ENCODE measurements at places on chromosomes 13 and 19.

GRCh38 chr19:23525276-23525852 lies 130.1 kb upstream of the ZNF91 start:
- no peak for DNase-seq

GRCh38 chr19:47381653-47382279 lies 32.7 kb downstream of the DHX34 start:
- DNase-seq = no peak

- no peak for DNase-seq
Observed at GRCh38 chr19:28405346-28405742, 807.6 kb downstream of the UQCRFS1 start.

- DNase-seq = no peak
Observed at GRCh38 chr19:16591803-16592556, 19.8 kb upstream of the SLC35E1 start.

DNA sequence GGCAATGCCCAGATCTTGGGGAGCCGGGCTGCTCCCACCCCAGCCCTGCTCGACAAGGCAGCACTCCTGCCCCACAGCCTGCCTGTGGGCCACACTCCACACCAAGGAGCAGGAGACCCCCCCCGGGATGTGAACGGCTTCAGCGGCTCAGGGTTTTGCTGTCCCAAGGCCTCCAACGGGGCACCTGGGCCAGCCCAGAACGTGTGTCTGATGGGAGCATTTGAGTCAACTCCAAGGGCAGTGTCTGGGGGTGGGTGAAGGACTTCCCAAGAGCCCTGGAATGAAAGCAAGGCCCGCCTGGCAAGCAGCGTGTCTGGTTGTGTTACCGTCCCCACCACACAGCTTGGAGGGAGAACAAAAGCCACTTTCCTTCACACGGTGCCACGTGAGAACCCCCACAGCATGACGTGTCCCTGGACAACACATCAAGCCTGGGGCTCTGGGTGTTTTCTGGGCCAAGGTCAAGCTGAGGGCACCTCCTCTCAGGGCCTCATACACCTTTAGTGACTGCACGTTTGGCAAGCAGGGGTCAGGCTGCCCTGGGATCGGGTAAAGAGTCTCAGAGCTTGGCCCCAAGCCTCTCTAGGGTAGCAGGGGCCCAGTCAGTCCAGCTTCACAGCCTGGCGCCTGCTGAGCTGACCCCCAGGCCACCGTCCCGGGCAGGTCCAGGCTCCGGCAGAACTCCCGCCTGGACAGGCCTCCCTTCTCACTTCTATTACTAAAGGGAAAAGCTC lies 6.0 kb downstream of the C13orf46 start:
- no peak for DNase-seq

DNA sequence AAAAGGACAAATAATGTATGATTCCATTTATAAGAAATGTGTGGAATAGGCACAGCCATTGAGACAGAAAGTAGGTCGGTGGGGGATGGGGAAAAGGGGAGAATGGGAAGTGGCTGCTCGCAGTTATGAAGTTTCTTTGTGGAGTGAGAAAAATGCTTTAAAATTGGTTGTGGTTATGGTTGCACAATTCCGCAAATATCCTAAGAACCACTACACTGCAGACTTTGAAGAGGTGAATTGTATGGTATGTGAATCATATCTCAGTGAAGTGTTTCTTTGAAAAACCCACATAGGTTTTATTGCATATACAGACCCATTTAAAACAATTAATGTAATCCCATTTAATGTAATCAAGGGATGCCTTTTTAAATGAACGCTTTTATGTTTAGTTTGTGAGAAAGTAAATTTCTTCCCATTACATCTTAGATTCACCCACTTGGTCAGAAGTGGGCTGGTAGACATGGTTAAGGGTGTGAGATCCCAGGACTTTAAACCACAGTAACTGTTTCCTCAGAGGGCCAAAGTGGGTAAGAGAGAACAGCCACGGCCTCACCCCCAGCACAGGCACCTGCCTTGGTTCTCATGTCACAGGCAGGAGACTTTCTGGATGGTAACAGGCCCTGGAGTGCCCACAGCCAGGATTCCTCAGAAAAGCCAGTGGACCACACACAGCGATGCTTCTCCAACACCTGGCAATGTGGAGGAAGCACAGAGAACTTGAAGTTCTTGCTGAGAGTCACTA lies 119.3 kb upstream of the GJB6 start:
- no peak for DNase-seq

DNA sequence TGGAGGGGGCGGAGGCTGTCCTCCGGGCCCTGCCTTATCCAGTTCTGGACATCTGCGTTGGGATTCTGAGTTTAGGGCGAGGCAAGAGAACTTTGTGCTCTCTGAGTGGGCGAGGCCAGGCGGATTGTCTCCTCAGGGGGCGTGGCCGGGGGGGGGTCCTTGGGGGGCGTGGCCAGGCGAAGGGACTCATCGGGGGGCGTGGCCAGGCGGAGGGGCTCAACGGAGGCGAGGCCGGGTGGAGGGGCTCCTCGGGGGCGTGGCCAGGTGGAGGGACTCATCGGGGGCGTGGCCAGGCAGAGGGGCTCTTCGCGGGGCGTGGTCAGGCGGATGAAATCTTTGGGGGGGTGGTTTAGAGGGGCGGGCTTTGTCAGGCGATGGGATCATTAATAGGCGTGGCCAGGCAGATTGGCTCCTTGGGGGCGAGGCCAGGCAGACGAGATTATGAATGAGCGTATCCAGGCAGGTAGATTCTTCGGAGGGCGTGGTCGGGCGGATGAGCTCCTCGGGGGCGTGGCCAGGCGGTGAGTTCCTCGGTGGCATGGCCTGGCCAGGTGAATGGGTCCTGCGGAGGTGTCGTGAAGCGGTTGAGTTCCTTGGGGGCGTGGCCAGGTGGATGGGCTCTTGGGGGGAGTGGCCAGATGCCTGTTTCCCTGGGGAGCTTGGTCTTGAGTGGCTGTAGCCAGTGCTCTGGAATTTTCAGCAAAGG lies 10.3 kb upstream of the CACNG7 start:
- no peak for DNase-seq

DNA sequence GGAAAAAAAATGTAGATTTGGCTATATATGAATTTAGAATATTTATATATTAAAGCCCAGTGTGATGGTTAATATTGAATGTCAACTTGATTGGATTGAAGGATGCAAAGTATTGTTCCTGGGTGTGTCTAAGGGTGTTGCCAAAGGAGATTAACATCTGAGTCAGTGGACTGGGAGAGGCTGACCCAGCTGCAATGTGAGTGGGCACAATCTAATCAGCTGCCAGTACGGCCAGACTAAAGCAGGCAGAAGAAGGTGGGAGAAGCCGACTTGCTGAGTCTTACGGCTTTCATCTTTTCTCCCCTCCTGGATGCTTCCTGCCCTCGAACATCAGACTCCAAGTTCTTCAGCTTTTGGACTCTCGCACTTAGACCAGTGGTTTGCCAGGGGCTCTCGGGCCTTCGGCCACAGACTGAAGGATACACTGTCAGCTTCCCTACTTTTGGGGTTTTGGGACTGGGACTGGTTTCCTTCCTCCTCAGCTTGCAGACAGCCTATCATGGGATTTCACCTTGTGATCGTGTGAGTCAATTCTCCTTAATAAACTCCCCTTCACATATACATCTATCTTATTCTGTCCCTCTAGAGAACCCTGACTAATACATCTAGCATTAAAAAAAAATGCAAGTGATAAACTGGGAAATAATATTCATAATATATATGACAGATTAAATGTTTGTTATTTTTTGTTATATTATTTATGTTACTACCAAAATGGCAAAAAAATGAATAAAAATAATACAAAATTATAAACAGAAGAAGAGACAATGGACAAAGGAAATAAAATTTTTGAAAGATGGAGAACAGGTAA lies 122.4 kb downstream of the DLEU7 start:
- DNase-seq = no peak

- DNase-seq = no peak
Observed at GRCh38 chr13:110726726-110727125, 13.2 kb downstream of the ING1 start.

- no peak for DNase-seq
Observed at GRCh38 chr13:91134803-91135184, 212.7 kb upstream of the MIR17HG start.

DNA sequence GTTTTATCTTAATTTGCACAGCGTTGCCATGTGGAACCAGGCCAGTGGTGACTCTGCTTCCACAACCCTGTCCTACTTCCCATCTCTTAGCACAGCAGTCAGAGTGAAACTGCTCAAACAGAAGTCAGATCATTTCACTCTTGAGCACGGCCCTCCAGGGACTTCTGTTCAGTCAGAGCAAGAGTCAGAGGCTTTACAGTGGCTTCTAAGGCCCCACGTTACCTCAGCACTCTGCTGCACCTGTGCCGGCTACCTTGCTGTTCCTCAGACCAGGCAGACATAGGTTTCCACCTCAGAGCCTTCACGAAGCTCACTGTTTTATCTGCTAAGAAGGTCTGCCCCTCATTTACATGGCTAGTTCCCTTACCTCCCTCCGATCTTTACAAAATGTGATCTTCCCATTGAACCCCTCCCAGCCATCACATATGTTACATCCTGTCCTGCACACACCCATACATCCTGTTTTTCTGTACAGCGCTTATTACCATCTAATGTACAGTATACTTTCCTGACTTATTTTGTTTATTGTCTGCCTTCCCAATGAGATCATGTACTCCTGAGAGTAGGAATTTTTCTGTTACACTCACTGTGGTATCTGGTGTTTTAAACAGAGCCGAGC lies 41.6 kb downstream of the TM9SF2 start:
- no peak for DNase-seq

- DNase-seq = no peak
Observed at GRCh38 chr13:112740502-112741131, 50.8 kb downstream of the ATP11A start.

DNA sequence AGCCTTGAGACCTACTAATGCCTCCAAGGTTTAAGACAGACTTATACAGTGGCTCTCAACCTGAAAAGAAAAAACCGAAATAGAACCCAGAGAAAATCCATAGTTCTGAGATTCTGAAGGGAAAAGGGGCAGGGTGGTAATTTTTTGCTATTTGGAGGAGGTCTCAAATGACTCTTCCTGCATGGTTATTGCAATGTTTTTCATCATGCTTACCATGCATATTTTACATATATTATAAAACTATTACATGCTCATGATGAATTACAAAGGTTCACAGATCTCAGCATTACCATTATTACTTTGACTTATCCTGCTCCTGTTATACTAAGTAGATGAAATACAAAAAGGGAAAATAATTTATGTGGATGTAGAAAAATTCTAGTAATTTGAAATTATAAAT lies 47.6 kb downstream of the N4BP2L2 start:
- no peak for DNase-seq

DNA sequence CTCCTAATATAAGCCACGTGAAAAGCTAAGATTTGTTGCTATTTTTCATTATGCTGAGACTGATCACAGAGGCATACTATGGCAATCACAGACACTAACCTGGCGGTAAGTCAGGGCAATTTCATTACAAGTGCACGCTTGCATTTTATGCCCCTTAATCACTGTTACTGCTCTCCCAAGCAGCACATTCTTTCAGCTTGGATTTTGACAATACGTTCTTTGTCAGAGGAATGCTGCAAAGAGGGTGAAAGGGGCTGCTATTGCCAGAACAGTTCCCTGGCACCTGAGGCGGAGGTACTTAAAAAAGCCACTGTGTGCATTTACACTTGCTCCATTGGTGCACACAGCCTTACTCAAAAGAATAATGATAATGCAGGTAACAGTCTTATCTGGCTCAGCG lies 346.6 kb downstream of the RFC3 start:
- DNase-seq = no peak

DNA sequence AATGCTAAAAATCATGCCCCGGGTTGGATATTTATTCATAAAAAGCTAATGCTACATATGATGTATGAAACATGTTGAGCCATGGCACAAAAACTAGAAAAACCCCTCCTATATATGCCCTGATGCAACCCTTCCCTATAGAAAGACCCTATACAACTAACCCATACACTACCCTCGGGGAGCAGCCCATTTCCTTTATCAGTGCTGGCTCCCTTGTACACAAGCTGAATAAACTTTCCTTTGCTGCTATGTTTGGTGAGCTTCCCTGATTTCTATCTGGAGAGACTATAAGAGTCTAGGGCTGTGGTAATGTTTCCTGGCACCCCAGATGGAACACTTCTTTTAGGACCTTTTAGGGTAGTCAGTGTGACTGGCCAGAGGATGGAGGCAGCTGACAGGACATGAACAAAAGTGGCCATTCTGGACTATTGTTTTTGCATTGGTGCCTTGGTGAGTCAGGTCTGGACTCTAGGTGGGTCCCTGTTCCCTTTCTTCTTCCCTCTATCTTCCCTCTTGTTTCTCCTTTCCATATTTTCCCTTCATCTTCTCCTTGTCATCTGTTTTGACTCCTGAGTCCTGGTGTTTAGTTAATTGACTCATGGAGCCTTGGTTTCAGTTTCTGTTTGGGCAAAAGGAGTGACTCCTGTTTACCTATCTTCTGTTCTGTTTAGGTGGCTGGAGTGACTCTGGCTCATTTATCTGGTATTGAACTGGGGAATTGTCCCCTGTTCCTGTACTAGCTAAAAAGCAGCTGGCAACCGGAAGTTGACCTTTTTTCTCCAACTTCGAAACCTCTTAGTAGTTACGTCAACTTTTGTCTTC lies 1321.8 kb upstream of the PCDH9 start:
- DNase-seq = no peak
